Activated CD4-positive, CD25-positive, alpha-beta regulatory T cell (primary cell): ENCODE measurements at places on chromosomes 1 and 21.

DNA sequence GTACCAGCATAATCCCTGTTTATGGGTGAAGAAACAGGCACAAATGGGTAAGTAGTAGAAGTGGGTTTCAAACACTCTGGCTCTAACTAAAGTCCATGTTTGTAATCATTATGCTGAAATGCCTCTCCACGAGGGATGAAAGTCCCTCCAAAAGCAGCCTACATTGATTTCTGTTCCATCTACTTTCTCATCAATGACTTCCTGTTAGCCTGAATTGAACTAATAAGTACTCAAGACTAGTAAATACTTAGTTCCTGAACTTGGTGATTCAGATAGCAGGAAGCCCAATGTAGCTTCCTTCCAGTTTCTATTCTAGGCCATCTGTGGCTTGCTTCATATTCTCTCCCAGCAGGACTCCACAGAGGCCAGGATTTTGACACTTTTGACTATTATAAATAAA is 11.3 kb upstream of the BACH1 start:
- no peak for DNase-seq

DNA sequence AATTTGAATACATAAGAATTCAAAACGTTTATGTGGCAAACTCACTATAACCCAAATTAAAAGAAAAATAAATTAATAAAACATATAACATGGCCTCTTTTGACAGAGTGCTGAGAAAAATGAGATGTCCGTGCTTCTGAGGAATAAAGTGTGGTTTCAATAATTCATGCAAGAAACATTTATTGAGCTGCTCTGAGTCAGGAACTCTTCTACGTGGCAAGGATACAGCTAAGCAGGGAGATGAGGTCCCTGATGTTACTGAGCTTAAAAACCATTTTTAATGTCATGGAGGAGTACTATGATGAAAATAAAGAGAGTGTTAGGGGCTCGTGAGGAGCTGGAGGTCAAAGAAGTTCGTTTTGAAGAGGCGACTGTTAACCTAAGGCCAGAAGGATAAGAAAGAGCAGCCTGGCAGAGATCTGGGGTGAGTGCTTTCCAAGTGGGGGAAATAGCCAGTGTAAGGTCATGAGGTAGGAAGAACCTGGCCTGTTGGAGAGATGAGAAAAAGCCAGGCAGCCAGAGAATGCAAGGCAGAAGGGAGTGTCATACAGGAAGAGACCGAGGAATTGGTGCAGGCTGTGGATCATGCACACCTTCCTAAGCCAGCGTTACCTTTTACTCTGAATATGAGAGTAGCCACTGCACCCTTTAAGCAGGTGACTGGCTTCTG is 182.2 kb upstream of the DUSP10 start:
- no peak for DNase-seq

- DNase-seq = no peak
These were observed 40.7 kb downstream of the FOXO6 start for GRCh38 chr1:41401899-41402298.

DNA sequence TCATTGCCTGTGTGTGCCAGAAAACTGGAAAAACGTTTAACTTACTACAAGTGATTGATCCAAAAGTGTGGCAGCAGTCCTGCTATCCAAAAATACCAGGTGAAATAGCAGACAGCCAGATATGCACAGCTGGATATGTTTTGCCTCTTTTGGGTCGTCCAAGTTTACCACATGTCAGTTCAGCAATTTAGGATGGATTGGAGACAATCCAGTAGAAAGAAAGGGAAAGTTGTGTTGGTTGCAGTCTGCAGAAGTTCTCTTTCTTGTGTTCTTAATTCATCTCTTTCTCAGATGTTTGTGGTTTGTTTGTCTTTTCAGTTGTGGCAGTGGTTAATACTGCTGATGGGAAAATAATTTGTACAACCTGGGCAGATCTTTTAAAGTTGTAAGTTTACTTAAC is 645.0 kb downstream of the PTPRC start:
- DNase-seq = no peak

GRCh38 chr1:211643324-211644212 is 31.9 kb downstream of the NEK2 start:
- DNase-seq = no peak

- DNase-seq = no peak
These were observed 104.7 kb downstream of the SNX7 start for GRCh38 chr1:98766255-98766654.
